Fibroblast of skin of back (primary cell): ENCODE measurements at places on chromosomes 7 and 10.
A peak's percentile ranks its signal among the peaks of the same experiment; 100 is the strongest.

DNA sequence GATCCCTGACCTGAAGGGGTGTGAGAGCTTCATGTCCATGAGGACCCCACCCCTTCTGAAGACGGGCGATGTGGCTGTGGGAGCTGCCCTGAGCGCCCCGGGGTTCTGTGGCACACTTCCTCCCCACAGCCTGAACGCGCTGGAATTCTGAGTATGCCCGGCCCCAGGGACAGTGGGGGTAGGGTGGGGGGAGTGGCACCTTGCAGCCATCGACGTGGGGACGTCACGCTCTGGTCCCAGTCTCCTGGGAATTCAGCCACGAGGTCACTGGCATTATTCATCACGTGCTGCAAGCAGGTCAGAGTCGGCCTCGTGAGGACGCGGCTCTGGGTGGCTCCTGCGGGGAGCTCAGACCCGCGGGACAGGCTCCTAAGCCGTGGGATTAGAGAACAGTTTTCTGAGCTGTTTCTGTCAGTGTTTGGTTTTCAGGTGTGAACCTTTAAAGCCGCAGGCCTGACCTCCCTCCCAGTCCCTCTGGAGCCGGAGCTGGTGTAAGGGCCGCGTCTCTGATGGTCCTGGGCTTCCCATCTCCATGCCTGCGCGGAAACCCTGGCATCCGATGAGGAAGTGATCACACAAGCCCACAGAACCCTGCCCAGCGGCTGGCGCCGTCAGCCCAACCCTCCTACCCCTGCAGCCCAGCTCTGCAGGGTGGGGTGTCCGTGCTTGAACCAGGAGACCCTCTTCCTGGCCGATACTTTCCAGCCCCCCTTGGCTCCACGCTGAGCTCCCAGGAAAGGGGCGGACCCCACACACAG, 16.1 kb downstream of the GPR146 start:
- DNase-seq, result peak; percentile 43

- no peak for DNase-seq
These were observed 237.4 kb downstream of the WDR11 start for GRCh38 chr10:121088524-121088923.

- DNase-seq, result no peak
These were observed 603.1 kb downstream of the POM121L12 start for GRCh38 chr7:53638517-53638916.

- no peak for DNase-seq
These were observed 634.2 kb upstream of the COBL start for GRCh38 chr7:51950813-51951212.

- no peak for DNase-seq
These were observed 5.6 kb upstream of the AS3MT start for GRCh38 chr10:102863660-102864059.

GRCh38 chr7:76386691-76387260, 22.7 kb downstream of the SSC4D start:
- DNase-seq, result peak; percentile 37

- DNase-seq, result peak; percentile 10
These were observed 38.7 kb upstream of the PPP1R17 start for GRCh38 chr7:31648288-31648687.

DNA sequence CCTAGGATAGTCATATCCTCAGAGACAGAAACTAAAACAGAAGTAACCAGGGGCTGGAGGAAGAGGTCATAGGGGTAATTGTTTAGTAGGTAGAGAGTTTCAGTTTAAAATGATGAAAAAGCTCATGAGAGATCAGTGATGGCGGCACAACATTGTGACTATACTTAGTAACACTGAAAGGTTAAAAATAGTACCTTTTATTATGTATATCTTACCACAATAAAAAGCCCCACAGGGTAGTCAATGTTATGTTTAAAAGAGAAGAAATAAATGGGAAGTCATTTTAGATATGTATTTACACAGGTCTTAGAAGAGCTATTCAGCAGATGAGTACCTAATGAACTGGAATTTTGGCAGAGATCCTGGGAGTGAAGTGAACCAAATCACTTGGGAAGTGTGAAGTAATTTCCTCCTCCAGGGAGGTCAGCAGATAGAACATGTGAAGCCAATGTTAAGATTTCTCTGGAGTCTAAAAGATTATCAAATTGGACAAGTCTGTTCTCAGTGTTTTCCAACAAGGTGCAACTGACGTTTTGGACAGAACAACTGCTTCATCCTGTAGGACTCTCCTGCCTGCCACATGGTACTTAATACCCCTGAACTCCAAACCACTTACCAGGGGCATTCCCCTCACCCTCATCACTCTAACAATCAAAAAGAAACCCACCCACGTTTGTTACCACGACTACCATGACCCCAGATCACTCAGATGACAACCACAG, 6.4 kb downstream of the CDCA7L start:
- no peak for DNase-seq

- no peak for DNase-seq
These were observed 38.7 kb downstream of the NRF1 start for GRCh38 chr7:129650056-129650758.

- no peak for DNase-seq
These were observed 29.4 kb downstream of the ENTPD1 start for GRCh38 chr10:95785317-95785716.
